ENCODE measurements at places on chromosomes 4 and X.

GRCh38 chr4:80301884-80302283 is 33.6 kb upstream of the CFAP299 start:
- DNase-seq, result no peak

DNA sequence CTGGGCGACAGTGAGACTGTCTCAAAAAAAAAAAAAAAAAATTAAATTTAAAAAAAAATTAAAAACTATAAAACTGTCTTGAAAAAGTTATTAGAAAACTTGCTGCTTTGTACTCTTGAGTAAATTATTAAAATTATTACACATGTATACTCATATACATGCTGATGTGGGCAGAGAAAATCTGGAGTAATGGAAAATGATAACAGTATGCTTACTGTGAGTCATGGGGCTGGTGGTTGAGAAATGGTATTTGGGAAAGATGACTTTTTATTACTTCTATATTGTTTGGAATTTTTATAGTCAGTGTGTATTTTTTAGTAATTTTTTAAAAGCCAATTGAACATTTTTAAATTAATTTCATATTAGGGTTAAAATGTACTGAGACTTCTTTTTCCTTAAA is 7.5 kb downstream of the YY2 start:
- no peak for DNase-seq

- DNase-seq, result no peak
Observed at GRCh38 chrX:71997320-71997719, 86.7 kb downstream of the NHSL2 start.

- peak; percentile 56 for DNase-seq
Observed at GRCh38 chr4:30718021-30718542, 2.1 kb upstream of the PCDH7 start.

DNA sequence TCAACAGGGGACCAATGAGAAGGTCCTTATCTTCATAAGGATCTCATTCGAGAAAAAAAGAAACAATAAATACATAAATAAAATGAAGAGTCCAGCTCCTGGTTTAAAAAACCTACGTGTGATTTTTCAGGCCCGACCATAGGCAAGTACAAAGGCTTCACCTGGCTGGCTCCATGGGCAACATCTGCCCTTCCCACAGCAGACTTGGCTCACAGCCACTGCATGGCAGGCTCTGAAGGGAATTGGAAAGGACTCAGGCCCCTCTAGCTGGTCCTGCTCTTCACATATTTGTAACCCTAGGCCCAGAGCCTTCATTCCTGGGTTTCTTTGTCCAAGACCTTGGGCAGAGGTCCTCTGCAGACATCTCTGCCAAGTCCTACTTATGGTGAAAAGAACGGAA is 228.1 kb downstream of the QDPR start:
- no peak for DNase-seq

DNA sequence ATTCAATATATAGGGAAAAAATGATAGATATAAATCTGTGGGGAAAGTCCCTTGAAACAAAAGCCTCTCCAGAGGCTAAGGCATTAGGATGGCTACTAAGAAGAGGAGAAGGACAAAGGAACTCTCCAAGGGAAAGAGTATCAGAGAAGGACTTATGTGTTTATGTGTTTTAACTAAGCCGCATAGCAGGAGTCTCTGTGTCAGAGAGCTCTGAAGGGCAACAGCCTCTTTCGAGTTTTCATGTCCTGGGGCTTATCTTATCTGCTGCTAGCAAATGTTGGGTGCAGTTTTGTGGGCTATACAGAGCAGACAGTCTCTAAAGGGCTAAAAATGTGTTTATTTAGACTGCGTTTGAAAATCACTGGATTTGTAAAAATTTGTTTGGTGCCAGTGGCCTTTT is 1145.6 kb upstream of the DIAPH2 start:
- no peak for DNase-seq

DNA sequence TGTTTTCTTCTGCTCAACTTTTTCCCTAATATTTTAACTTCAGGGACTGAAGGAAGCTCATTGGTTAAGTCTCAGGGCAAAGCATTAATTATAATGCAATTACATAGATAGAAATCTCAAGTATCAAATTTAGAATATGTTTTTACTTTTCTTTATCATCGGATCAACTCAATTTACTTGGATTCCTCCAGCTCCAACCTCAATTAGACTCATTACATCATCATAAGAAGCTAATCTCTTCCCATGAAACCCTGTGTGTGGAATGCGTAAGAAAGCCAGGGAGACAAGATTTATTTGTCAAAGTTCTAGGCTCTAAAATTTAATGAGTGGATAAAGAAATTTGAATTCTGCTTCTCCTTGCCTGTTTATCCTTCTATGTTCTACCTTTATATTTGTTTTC is 918.4 kb downstream of the ADGRL3 start:
- DNase-seq, result no peak

GRCh38 chr4:87511500-87511899 is 17.7 kb downstream of the SPARCL1 start:
- DNase-seq, result no peak

DNA sequence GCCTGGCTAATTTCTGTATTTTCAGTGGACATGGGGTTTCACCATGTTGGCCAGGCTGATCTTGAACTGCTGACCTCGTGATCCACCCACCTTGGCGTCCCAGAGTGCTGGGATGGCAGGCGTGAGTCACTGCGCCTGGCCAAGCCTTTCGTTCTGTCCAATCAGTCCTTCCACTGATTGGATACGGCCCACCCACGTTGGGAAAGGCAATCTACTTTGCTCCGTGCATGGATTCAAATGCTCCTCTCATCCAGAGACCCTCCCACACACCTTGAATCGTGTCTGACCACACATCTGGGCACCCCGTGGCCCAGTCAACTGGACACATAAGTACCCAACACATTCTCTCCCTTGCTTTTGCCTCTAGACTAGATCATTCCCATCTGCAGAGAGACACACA is 74.9 kb downstream of the CRLF2 start:
- peak; percentile 6 for DNase-seq

DNA sequence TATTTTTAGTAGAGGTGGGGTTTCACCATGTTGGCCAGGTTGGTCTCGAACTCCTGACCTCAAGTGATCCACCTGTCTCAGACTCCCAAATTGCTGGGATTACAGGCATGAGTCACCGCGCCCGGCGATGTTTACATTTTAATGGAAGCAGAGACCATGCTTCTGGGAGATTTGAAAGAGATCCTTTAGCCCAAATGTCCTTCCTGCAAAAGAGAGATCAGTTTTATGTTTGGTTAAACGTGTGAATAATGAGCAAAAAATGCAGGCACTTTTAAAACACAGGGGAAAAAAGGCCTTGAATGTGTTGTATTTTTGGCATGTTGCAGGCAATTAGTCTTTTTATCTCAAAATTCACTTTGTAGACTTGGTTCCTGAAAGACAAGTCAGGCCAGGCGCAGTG is 95.8 kb upstream of the ELOVL6 start:
- no peak for DNase-seq

DNA sequence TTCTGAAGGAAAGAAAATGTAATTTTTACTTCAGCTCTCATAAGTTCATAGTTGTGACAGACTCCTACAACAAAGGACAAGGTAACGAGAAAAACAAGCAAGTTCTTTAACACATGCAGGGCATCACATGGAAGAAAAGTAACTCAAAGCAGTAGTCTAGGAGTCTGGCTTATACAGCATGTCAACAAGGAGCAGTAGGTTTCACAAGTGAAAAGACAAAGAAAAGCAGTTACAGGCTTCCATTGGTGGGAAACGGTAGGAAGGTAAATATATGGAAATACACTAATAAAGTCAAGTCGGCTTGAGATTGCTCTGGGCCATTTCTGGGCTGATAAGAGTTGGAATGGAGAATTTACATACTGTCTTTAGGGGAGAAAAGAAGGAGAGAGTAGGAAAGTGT is 228.4 kb upstream of the ZFP42 start:
- DNase-seq, result no peak

- DNase-seq, result no peak
Observed at GRCh38 chrX:149363965-149364364, 141.1 kb downstream of the IDS start.

- peak; percentile 56 for DNase-seq
Observed at GRCh38 chrX:19372547-19373331, 29.0 kb downstream of the PDHA1 start.

DNA sequence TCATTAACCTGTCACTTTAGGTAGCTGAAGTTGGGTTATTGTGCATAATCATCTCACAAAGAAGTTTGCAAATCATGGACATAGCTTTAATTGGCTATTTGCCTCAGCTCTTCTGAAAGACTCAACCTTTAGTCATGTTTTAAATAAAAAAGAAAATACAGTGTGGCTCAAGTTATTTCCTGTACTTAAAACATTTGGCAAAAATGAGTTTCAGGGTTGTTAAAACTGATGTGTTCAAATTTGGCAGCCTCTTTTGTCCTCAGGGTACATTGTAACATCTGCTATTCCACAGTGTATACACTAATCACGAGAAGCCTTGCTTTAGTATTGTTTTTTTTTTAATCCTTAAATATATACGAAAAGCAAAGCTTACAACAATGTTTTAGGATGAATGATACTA is 31.5 kb upstream of the HPGD start:
- DNase-seq, result no peak

- DNase-seq, result no peak
Observed at GRCh38 chr4:37568489-37568888, 117.7 kb downstream of the RELL1 start.

- DNase-seq, result no peak
Observed at GRCh38 chr4:184821242-184821641, 4.5 kb downstream of the ACSL1 start.

DNA sequence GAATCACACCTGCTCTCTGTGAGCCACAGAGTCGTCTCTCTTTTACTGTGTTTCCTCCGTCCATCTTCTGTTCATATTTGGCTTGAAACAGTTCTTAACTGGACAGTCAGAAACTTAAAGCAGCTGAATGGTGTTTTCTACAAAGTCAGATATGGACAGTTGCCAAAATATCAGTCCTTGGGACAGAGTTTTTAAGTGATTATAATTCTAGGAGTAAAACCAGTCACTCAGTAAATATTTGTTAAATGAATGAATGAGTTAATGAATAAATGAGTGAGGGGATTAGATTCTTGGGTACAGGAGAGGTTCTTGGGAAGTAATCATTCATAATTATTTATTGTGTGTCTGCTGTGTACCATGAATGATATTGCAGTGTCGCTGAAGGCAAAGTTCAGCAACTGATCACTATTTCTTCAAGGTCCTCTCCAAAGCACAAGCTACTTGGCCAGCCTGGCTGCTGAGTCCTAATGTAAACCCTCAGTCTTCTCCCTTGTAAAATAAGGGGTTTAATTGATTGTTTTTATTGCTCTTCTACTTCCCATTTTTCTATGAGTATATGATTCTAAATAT is 5.5 kb upstream of the SCRG1 start:
- no peak for DNase-seq

GRCh38 chr4:66704243-66704642 is 841.1 kb downstream of the CENPC start:
- DNase-seq, result no peak

GRCh38 chrX:13158911-13159310 is 114.5 kb upstream of the FAM9C start:
- no peak for DNase-seq

GRCh38 chrX:132961511-132961910 is 3.1 kb upstream of the HS6ST2 start:
- DNase-seq, result no peak

GRCh38 chr4:38603652-38604051 is 60.3 kb upstream of the KLF3 start:
- peak; percentile 30 for DNase-seq

- no peak for DNase-seq
Observed at GRCh38 chr4:166458756-166459155, 585.7 kb downstream of the TLL1 start.

GRCh38 chr4:152949930-152950329 is 13.8 kb downstream of the FHDC1 start:
- DNase-seq, result no peak

DNA sequence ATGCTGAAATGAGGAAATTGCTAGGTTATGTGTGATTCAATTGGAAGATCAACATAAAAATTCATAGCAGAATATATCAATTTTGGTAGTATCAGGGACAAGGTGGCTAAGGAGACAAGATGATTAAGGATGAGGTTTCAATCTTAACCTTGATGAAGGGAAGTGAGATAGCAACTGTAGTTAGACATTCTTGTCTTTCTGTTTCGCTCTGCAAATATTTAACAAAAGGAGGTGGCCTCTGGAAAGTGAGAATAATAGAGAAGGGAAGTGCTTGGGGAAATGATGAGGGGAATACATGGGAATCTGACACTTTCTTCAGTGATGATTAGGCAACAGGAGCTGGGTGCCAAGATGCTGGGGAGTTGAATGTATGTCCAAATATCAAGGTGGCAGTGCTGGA is 337.1 kb upstream of the PUDP start:
- DNase-seq, result no peak

- DNase-seq, result no peak
Observed at GRCh38 chrX:131746491-131746968, 202.7 kb downstream of the OR13H1 start.

DNA sequence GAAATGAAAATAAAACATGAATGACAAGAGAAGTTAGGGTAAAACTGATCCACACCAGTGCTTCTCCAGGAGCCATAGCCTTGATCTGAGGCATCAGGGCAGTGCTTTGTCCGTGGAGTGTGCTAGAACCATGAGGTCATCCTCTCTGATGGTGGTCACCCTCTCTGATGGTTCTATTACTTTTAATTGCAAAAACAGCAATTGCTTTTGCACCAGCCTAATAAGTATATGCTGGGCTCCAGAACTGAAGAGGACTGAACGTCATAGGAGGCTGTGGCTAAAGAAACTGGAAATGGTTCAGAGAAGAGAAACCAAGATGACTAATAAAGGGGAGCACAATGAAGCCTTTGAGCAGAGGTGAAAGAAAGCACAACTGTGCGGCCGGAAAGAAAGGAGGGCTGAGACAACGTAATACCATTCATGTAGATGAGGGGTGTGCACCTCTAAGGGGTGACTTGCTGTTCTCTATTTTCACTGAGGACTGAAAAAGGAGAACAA is 17.0 kb upstream of the TMEM154 start:
- DNase-seq, result no peak

- no peak for DNase-seq
Observed at GRCh38 chrX:581720-582298, 48.8 kb upstream of the SHOX start.

DNA sequence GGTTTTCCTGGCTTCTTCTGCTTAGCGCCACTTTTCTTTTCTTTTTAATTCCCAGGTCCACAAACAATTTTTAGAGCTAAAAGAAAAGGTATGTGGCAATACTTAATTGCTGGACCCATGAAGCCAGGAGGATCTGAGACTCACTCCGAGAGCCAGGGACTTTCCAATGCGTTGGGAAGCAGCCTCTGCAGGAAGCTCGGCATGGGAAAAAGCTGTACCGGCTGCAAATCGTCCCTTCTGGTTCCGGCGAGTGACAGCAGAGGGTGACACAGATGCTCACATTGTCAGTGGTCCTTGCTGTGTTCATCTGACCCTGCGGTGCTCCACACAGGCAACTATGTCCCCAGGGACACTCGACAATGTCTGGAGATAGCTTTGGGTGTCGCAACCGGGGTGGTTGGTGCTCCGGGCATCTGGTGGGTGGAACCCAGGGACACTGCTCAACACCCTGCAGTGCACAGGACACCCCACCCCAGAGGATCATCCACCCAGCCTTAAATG is 164.0 kb downstream of the PRKX start:
- no peak for DNase-seq

All from activated CD8-positive, alpha-beta memory T cell treated with anti-CD3 and anti-CD28 coated beads, Interleukin-2, amount 50 U/mL, for 48 hours (primary cell).